Stimulated activated CD4-positive, alpha-beta T cell treated with anti-CD3 and anti-CD28 coated beads, Interleukin-15, amount 100 ng/mL, for 48 hours (primary cell): ENCODE measurements at places on chromosomes 2 and 18.

DNA sequence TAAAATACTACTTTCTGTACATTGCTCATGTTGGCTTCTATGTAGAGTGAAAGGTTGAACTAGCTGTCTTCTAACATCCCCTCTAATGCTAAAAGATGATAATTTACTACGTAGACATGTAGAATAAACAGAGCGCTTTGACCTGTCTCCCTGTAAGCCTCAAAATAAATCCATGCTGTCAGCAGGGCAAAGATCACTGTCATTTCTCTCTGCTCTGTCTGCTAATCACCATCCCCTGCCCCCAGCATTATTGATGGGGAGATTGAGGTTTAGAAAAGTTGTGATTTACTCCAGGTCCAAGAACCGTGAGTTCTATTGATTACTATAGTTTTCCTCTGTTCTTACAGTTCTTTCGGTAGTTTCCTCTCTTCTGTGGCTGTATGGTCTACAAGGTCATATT, 39.0 kb upstream of the GRHL1 start:
- DNase-seq = no peak

GRCh38 chr18:36828157-36828629, 609 bp downstream of the TPGS2 start:
- peak; percentile 3 for DNase-seq

GRCh38 chr18:3566851-3567250, 116.9 kb downstream of the TGIF1 start:
- DNase-seq = no peak

GRCh38 chr2:144217853-144218633, 301.9 kb downstream of the ZEB2 start:
- DNase-seq = no peak

- no peak for DNase-seq
Measured at GRCh38 chr2:157748371-157749142, 119.9 kb upstream of the ACVR1C start.

- no peak for DNase-seq
Measured at GRCh38 chr2:123993728-123994323, 31.3 kb upstream of the CNTNAP5 start.

DNA sequence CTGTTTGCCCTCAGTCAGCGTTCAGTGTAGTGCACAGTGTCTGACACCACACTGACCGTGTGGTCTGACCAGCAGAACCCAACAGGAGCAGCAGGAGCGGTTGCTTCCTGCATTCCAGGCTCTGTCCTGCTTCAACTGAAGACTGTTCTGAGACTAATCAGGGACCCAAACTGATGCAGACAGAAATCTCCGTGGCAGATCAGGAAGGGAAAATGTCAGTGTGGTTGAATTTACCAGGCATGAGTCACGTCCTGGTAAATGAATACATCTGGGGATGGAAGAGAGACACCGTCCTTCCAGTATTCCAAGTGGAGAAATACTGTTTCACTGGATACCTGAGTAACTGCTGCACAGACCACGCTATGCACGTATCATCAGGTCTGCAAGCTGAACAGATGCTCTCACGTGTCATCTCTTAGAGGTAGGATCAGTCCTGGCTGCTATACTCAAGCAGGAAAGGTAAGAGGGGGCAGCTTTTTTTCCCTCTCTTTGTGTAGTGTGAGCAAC, 223.6 kb upstream of the EPAS1 start:
- DNase-seq = no peak

DNA sequence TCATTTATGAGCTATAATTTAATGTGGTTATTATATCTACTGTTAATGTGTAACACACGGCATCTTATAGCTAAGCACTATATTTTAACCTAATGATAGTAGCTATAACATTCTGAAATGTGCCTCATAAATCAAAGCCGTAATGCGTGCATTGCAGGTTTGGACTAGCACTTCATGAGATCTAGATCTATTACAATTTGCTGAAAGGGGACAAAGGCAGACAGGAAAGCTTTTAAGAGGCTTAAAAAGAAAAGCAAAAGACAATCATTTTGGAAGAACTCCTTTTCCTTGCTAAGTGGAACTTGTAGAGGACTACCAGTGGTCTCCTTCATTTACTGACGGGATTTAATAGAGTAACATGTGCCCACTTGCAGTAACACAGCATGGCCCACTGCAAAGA, 213.1 kb downstream of the NBAS start:
- no peak for DNase-seq

- DNase-seq = no peak
Measured at GRCh38 chr2:171521361-171522051, 768 bp upstream of the CYBRD1 start.

- DNase-seq = no peak
Measured at GRCh38 chr2:69716555-69717120, 25.3 kb upstream of the ANXA4 start.

DNA sequence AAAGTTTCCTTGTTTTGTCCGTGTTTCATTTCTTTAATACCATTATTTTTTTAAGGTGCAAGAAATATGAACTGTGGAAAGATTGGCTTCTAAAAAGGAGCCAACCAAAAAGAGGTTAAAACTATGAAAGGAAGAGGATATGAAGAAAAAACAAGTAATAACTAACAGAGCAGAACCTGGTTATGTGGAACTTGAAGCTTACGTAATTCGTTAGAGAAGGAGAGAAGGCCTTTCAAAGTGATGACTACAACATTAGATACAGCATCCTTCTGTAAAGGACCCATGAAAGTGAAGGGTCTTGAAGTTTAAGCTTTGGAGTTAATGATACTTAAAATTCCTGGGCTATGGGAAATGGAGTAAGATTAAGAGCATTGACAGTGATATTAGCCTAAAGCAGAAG, 84.5 kb downstream of the ANKRD12 start:
- no peak for DNase-seq

DNA sequence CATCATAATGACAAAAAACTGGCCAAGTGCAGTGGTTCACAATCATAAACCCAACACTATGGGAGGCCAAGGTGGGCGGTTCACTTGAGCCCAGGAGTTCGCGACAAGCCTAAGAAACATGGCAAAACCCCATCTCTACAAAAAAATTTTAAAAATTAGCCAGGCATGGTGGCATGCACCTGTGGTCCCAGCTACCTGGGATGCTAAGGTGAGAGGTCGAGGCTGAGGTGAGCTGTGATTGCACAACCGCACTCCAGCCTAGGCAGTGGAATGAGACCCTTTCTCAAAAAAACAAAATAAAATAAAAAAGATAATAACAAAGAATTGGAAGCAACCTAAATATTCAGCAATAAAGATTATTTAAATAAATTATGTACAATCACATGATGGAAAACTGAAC, 21.8 kb downstream of the PSTPIP2 start:
- DNase-seq = no peak

- DNase-seq = no peak
Measured at GRCh38 chr2:83055376-83056010, 1403.6 kb downstream of the SUCLG1 start.

DNA sequence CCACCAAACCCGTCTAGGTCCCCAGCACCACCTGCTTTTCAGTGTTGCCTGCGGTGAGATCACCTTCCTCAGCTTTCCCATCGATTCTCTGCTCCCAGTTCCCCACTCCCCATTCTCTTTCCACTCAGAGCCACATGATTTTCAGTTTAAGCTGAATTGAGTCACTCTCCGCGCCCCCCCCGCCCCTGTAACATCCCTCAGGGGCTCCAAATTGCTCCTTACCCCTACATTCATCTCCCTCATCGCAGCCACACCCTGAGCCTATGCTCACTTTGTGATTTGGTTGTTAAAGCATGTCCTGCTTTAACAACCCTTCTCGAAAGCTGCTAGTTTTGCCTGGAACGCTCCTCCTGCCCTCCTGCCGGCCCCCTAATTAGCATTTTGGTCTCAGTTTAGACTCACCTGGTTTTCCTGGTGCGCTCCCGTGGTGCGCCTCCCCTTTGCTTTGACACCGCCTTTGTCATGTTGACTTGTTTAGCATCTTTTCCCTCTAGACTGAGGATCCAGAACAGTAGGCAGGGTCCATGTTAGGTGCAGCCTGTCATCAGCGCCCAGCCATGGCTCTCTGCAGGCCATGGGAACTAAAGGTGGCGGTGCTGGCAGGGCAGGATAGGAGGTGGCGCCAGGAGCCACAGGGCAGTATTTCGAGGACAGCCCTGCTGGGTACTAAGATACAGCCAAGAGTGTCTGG, 60.8 kb downstream of the ST3GAL5 start:
- no peak for DNase-seq

- DNase-seq = no peak
Measured at GRCh38 chr2:159797225-159797542, 824 bp downstream of the CD302 start.

- no peak for DNase-seq
Measured at GRCh38 chr2:46863882-46864281, 51.7 kb downstream of the MCFD2 start.

GRCh38 chr2:84855731-84856130, 25.2 kb downstream of the TRABD2A start:
- no peak for DNase-seq
